ENCODE measurements at places on chromosomes 6 and 20.

DNA sequence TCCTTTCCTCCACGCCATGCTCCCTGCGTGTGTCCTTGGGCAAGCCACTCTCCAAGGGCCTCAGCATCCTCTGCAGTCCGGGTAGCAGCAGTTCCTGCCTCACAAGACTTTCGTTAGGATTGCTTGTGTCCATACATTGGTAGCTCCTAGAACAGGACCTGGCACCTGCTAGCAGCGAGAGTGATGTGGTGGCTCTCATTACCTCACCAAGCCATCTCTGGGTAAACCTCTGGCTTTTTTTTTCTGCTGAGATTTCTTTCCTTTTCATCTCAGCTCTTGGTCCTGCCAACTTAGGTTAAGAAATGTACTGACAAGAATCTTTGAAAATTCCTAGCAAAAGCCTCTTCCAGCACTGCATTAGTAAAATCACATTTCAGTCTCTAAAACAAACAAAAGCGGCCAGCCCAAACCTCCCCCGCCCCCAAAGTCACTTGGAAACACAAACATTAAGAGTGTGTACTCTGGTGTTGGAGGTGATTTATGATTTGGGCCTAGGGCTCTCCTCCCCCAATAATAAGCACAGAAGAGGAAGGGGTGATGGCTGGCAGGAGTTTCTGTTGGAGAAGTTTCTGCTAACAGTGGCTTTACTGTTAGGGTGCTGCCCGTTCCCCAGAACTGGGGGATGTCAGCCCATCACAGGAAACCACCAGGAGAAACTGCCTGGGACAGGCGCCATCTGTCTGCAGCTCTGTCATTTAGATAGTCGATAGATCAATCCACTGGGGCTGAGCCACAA, 199.2 kb downstream of the CD83 start:
- DNase-seq = peak; percentile 38

- DNase-seq = no peak
Observed at GRCh38 chr6:141029908-141030307, 1102.8 kb upstream of the GJE1 start.

DNA sequence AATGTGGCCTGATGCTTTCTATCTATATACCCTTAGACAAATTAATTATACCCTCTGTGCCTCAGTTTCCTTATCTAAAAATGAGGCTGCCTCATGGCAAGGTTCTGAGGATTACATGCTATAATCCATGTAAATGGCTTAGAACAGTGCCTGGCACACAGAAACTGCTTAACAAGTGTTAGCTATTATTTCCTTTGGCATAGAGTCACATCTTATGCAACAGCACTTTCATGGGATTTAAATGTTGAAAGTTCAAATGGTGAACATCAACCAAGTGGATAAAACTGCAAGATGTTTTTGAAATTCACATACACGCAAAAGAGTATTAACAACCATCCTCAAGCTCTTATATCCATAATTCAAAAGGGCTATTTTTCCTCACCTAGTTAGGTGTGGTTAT, 202.8 kb upstream of the JAG1 start:
- no peak for DNase-seq

DNA sequence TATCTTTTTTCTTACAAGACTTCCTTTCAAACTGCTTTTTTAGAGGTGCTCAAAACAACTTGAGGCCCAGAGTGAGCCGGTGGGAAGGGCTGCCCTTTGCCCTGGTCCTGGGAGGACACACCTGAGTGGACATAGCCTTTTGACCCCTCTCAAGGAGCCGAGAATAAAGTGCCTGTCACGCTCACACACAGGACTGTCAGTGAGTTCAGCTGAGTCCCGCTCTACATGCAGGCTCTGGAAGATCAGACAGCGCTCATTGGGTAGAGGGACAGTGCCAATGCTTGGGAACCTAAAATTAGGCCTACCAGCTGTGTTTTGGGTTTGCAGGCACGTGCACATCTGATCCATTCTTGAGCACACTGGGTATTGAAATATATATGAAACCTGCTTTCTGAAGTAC, 387.8 kb downstream of the CD83 start:
- no peak for DNase-seq

- no peak for DNase-seq
Observed at GRCh38 chr6:6915813-6916547, 191.8 kb upstream of the RREB1 start.

- peak; percentile 67 for DNase-seq
Observed at GRCh38 chr20:3785240-3786125, 1.1 kb downstream of the CENPB start.

DNA sequence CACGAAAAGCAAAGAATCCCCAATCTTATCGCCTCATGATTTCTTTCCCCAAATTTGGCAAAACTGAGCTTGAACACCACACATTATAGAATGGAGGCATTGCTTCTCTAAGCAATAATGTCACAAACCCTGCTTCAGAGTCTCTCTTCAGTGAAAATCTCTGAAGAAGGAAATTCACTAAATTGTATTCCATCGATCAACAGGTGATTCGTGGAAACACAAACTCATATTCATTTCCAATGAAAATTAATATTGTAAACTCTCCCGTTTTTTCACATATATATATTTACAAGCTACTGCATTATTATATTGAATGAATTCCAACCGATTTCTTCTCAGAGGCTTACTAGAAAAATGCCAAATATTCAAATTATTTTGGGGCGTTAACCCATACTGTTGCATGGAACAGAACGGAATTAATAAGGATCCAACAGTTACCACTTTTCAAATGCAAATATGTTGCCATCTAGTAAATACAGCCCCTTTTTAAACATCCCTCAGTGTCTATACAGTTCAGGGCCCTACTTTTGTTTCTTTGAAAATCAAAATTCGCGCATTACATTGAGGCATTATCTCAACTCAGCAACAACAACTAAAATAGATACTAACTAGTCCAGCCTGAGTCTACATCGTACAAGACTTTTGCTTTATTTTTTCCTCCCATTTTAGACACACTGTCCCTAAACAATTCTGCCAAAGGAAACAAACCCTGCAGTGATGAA, 1.3 kb downstream of the KIF13A start:
- DNase-seq = no peak

All from NCI-H526 (cell line).